ENCODE measurements at places on chromosomes 4 and X. TPM values are rescaled to one million over a fixed set of nuclear protein-coding genes. Genes with fewer than 3 reads are reported as not detected.

- no peak for DNase-seq
Observed at GRCh38 chr4:37889849-37890800, 759 bp upstream of the TBC1D1 start.

The TMEM35A gene
- 0.23 TPM for total RNA-seq

The ANK2 gene
- 6.0 TPM for total RNA-seq

The PNMA6A gene
- 1.0 TPM for total RNA-seq

DNA sequence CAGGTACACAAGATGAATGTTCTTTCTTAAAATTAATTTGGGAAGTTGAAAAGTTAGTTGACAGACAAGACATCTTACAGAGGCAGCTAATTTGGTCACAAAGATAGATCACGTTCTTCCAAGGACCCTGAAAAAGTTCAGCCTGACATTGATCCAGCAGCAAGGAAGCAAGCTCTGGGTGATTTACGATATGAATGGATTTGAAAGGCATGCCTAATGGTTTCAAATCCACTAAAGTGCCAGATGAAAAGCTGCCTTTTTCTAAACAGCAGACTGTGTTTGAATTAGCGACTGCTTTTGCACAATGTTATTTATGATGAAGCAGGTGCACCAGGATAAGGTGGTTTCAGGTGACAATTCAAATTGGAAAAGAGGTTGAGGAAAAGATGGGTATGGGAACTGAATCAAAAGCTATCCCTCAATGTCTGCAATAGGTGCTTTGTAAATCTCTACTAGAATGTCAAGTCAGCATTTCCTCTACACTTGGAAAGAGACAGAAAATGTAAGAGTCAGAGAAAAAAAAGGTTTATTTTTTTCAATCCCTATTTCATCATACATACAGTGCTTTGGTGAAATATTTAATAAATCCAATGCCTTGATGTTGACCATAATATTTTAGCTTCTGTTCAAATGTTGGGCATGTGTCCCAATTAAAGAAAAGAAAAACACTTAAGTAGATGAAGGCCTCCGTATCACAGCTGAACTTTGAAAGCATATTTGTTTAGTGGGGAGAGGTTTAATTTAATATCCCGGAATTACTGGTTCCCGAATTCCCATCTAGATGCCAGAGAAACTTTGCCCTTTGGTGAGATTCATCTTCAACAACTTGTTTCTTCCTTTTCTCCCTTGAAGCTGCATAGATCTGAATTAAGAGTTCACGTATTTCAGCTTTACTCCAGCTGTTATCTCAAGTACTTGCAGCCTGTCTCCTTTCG is 6.0 kb downstream of the RASGEF1B start:
- DNase-seq = no peak

DNA sequence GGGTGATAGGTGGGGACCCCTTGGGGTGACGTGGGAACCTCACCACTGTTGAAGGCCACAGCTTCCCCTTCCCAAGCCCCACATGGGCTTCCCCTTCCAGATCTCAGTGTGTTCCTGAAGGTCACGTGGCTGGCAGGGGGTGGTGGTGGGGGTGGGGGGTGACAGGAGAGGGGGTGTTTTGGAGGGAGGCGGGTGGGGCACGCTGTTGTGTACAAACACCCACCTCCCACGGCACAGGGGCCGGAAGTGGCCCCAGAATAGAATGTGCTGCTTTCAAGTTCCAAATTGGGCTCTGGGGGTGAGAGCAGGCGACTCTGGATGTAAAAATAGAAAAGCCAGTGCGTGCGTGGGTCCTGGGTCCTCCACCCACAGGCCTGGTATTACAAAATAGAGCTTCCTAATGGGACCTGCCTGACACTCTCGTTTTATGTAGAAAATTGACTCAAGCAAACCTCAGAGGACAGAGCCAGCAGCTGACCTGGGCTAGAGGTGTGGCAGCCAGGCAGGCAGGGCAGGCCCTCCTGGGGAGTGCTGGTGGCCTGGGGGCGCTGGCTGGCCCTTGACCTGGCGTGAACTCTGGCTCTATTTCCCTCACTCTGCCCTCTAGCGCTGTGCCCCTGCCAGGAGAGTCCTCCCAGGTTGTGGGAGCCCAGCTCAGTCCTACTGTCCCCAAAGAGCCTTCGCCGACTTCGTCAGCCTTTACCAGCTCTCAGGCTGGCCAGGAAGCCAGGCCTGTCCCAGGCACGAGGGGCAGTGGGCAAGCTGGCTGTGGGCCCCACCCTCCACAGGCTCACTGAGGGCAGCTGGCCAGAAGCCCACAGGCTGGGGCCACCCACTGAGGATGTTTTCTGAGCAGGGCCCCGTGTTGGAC is 5.4 kb upstream of the SH3BP2 start:
- no peak for DNase-seq

DNA sequence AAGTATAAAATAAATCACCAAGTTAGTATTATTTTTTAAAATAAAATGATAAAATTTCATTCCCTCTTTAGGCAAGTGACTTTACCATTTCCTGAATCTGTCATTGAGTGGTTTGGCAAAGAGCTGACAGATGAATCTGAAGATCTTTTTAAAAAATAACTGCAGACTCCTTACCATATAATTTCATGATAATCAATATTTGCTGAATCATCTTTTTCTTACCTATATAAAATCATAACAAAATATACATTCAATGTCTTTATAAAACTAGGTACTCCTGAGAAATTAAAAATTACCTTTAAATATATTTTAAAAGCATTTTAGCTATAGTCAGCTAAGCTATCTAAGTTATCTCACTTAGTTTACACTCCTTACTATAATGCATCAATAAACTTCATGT is 17.2 kb downstream of the ANXA10 start:
- DNase-seq = no peak

The NDP gene
- total RNA-seq = 0.10 TPM

- DNase-seq = no peak
Observed at GRCh38 chr4:3834186-3834662, 68.0 kb downstream of the ADRA2C start.

GRCh38 chrX:530726-531610 is 99.6 kb upstream of the SHOX start:
- DNase-seq = no peak

DNA sequence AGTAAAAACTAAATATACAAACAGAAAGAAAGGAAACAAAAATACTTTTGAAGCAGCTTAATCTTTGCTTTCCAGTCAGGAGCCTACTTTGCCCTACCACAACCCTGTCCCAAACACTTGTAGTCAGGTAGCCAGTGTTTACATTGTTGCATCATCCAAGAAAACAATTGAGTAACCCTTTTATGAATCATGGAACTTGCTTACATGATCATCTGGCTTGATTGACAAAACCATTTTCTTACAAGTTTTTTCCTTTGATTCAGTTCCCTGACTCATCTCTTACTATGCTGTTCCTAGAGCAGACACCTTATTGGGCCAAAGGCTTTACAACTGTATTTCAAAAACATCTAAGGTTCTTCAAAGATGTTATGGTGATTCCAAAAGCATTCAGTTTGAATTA is 740.1 kb downstream of the KLHL13 start:
- no peak for DNase-seq
